ENCODE measurements at places on chromosomes 12 and 14.

DNA sequence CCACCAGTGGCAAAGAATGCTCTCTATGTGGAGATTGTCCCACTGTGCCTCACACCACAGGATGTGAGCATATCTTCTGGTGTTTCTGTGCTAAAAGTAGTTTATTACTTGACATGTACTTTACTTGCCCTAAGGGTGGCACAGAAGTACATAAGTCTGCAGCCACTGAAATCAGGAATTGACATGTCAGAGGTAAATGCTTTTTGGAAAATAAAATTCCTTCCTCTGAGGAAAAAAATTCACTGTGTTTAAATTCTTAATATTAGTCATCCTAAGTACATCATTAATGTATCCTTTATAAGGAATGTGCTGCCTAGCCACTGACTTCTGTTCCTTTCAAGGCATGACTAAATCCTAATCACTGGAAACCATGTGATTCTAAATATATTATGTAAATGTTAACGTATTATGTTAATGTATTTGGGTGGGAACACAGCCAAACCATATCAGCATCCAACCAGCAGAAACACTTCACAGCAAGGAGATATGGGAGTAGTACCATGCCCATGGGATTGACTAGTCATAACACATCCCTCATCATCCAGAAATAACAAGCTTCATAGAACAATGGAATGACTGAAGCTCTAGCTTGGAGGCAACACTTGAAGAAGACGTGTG is 239.7 kb upstream of the PPFIA2 start:
- peak; percentile 47 for DNase-seq

DNA sequence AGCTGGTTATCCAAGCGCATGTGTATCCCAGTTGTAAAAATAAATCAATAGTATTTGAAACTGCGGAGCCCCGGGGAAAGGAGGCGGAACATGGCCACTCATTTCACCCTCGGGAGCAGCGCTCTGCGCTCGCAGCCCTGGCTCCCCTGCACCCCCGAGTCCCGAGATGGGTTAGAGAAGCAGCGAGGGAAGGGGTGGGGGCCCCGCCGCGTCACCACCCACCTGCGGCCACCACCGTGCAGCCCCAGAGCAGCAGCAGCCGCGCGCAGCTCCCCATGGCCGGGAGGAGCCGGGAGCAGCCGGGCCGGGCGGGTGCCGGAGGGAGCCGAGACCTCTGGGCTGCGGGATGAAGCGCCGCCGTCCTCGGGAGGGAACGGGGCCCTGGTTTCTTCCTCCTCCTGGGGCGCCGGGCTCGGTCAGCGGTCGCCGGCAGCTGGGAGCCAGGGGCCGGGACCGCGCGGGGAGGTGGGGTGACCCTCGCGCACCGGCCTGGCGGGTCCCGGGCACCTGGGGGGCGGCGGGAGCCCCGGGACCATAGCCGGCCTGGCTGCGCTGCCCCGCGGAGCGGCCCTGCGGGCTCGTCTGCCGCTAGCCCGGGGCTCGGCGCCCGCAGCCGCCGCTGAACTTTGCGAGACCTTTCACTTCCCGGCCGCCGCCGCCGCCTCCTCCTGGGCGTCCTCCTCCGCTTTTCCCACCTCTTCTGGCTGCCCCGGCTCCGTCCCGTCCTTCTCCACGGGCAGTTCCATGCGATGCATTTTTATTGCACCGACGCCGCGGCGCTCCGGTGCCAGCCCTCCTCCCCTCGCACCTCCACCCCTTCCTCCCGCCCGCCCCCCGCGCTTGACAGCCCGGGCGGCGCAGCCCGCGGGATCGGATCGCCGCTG is at the start of gene NTN4:
Gene NTN4 (minus strand): TSS at position 732 of the 884 bp plus-strand sequence. CDS start 455 bp downstream, at position 277.
- peak; percentile 25 for DNase-seq

GRCh38 chr14:91125271-91125660 is 11.4 kb downstream of the DGLUCY start:
- DNase-seq = no peak

DNA sequence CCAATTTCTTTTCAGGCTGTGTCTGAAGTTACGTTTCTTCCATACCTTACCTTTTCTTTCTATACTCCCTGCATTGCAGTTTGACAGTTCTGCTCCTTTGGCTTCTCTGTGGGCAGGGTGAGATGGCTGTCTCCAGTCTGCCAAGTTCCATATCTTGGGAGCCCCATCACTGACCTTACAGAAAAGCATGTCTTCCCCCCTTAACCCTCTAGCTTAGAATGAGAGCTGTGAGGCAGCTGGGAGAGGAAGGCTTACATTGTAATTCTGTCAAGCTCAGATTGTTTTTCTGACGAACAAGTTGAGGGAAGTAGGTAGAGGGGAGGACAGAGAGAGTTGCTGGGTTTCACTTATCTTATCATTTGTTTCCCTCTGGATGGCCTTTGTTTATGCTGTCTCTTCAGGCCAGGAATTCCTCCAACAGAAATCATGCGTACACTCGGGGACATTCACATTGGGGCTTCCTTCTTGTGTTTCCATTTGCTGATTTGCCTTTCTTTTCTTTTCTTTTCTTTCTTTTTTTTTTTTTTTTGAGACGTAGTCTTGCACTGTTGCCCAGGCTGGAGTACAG is 9.3 kb downstream of the DAAM1 start:
- DNase-seq = no peak

- DNase-seq = no peak
Observed at GRCh38 chr12:26870491-26871419, 37.8 kb upstream of the ITPR2 start.

DNA sequence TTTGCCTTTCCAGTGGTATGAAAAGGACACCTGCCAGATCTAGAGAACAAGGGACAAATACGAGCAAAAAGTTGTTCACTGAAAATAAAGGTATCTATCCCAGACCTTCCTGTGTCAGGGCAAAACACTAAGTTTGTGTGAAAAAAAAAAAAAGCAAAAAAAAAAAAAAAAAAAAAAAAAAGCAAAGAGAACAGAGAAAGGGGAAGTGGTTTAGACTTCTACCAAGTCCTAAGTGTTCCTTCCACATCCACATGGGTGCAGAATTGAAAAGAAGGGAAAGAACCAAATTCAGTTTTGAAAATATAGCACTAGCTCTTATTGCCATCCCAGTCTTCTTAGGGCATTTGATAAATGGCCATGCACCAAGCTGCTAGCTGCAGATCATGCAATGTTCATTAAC is 41.7 kb downstream of the ZCRB1 start:
- DNase-seq = no peak

Data from T1000 (cell line).